Brain microvascular endothelial cell (primary cell): ENCODE measurements at places on chromosomes 6 and 20.

DNA sequence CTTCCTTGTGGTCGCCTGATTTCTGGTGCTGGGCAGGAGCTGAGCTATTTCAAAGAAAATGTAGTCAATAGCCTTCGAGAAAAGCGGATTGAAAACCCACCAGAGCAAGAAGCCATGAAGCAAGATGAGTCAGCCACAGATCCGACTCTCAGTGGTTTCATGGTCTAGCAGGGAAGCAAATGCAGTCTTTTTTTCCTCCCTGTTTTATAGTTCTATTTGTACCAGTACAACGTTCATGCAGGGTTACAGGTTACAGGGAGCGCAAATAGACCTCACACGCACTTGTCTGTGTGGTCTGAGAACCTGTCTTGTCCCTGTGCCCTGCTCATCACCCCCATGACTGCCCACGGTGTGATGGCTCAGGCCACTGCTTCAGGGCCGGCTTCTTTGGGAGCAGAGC, 309.8 kb upstream of the SUPT3H start:
- DNase-seq = no peak

DNA sequence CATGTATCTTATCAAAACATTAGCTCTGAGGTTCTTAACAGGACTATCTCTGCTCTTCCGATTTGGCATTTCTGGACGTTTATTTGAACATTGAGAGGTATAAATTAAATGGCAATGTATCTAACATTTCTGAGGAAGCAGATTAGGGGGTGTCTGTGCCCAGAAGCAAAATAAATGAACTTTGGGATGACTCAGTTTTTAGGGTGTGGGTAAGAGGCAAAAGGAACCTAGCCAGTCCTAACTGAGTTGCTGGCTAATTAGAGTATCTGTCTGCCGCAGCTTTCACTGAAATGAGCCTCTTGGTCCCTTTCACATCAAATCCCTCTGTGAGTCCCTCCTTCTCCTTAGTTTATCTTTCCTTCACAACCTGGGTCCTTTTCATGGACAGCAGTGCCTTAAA, 1.1 kb downstream of the RNF144B start:
- DNase-seq = no peak

DNA sequence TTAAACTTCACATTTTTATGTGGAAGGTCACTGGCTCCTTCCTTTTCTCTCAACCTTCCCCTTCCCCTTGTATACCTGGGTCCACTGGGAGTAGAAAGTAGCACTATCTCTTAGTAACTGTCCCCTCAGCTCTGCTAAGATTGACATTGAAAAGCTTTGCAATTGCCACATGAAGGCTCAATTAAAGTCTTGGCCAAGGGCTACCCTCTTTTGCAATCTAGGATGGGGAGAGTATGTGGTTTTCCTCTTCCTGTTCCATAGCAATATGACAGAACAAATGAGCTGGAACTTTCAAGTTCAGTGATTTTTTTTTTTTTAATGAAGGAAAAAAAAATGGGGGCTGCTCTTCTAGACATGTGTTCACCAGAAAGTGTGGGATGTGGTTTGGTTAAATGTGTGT, 37.1 kb downstream of the PROKR2 start:
- DNase-seq = no peak

DNA sequence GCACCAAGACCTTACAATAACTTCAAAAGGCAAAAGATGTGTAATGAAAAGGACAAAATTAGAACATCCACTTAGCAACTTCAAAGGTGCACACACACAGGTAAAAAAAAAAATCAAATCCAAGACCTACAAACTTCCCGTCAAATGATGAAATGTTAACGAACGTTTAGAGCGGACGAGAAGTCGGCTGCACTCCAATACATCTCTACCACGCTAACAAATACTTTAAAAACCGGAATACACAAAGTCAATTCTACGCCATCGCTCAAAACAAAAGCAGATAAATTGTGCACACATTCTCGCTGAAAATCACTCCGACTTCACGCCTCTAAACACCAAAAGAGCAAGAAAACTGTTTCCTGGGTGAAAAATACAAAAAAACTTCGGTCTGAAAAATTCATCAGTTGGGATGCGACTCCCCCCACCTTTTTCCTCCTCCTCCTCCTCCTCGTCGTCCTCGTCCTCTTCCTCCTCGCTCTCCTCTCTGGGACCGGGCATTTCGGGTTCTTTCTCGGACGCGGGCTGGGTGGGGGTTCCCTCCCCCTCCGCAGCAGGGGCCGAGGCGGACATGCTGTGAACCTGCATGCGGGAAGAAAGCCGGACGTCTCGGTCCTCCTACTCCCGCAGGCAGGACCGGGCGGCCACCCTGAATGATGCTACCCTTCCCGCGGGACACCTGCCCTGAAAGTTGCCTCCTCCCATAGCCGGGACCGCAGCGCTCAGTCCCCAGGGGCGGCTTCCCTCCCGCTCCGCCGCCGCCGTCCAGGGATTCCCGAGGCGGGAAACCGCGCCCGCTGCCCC, 712 bp downstream of the DEK start:
- no peak for DNase-seq

GRCh38 chr6:22112461-22112860, 184.4 kb downstream of the PRL start:
- DNase-seq = peak; percentile 32

DNA sequence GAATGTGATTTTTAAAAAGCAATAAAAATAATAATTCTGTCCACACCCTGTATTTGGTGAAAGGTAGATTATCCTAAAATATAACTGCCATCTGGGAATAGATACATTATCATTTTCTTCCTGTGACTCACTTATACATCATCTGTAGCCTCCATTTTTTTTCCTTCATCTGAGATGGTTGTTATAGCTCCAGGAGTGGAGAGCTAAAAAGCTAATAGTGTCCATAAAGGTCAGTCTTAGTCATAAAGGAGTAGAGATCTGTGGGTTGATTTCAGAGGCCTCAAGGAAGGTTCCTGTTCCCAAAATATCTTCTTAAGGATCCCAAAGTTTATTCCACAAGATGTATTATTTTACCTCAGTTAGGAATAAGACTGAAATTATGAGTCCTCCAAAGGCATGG, 41.1 kb downstream of the FBXO5 start:
- DNase-seq = no peak

DNA sequence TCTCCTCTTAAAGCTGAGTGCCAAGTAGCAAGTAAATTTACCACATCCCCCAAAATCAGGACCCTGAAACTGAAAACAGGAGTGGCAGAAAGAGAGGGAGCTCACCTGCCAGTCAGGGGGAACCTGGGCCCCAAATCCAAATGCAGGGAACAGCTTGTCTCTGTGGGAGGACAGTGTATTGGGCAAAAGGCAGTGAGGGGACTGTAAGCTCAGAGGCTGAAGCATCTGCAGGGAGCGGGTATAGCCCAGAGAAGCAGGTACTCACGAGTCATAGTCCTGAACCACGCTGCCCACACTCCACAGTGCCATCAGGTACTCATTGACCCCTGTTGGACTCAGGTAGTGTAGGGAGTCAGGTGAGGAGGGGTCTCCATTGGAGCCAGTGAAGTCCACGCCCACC, 15.0 kb downstream of the SPAG4 start:
- DNase-seq = no peak

- DNase-seq = no peak
Observed at GRCh38 chr20:382291-383115, 1.9 kb downstream of the TRIB3 start.

- DNase-seq = no peak
Observed at GRCh38 chr6:35149891-35150566, 8.9 kb upstream of the TCP11 start.

DNA sequence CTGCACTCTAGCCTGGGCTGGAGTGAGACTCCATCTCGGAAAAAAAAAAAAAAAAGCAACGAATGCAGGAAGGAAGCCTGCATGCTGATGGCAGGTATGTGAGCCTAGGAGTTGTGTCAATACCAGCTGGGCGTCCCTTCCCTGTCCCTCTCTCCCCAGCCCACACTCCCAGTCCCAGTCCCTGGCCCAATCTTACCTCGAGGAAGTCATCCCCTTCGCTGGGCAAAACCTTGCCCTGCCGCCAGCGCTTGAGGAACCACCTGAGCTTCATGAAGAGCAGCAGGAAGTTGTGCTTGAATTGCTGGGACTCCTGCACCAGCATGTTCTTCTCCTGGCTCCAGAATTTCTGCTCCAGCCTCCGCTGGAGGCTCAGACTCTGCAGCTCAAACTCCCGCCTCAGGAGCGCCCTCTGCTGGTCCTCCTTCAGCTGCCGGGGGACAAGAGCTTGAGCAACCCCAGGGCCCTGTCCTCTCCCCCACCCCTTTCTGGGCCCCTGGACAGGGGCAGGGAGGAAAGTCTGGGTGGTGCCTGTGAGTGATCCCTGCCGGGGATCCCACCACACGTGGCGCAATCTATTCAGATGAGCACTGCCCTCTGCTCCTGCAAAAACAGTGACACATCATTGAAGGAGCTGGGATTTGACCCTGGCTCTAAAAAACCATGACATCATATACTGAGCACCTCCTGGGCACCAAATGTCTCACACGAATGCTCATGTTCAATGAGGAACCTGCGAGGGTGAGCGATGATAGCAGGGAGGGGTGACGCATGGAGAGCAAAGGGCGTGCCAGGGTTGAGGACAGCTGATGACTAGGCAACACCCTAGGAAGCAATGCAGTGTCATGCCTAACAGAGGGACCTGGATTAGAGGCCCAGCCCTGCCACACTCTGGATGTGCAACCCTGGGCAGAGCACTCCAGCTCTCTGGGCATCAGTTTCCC, 35.0 kb upstream of the DSN1 start:
- peak; percentile 84 for DNase-seq

DNA sequence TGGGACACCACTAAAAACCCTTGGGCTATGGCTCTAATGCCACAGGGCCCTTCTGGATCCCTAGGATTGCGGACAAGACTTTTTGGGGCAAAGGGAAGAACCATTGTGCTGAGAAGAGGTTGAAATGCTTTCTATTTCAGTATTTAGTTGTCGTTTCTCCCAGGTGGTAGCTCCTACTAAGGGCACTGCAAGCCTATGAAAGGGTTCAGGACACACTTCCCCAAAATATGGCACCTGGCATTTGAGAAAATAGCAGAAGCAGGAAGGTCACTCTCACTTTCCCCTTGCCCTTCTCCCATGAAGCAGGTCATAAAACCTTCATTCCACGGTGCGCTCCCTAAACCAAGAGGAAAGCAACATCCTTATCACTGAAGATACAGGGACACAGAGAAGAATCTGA, 125.4 kb upstream of the GPR6 start:
- DNase-seq = no peak

DNA sequence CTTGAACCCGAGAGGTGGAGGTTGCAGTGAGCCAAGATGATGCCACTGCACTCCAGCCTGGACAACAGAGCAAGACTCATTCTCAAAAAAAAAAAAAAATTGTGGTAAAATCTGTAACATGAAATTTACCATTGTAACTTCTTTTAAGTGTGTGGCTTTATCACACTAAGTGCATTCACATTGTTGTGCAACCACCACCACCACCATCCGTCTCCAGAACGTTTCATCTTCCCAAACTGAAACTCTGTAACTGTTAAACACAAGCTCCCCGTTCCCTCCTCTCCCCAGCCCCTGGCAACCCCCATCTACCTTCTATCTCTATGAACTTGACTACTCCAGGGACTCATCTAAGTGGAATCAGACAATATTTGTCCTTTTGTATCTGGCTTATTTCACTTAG, 29.7 kb downstream of the PDRG1 start:
- DNase-seq = no peak

GRCh38 chr20:62454904-62455636, 20.7 kb downstream of the GATA5 start:
- DNase-seq = no peak

DNA sequence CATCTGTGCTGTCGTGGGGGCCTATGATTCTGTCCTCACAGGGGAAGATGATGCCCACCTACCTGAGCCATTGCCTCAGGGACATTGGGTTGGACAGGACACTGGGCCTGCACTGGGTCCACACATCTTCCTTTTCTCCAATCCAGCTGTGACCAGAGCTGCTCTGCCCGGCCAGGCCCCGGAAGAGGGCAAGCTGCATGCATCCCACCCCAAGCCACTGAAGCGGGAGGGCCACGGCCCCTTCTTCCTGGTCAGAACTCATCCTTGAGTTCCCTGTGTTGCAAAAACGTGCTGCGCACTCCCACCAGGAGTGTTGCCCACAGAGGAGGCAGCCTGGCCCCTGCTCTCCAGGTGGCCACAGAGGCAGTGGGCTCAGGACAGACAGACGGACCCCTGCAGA, 38.2 kb downstream of the SPDEF start:
- DNase-seq = no peak

DNA sequence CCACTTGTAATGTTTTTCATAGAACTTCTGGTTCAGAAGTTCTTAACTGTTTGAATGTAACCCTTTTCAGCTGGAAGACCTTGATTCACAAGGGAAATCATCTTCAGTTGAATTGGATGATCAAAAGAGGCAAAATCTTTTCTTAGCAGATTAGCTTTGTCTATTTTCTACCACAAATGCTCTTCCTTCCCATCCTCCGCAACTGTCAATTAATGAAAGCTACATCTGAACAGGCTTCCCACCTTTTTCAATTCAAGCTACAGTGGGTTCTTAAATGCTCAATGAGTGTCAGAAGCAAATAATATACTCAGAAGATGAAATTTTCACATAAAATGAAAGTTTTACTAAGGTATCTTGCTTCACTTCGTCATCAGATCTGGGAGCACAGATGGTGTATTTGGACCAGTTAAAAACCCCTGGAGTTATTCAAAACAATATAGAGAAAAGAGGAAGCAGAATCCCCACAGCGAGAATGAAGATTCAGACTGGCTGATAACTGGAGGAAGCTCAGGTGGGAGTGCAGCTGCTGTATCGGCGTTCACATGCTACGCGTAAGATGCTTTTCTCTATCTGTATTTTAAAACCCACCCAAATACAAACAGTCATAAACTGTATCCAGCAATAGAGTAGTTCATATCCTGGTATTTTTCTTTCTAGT, 19.4 kb downstream of the QRSL1 start:
- no peak for DNase-seq

DNA sequence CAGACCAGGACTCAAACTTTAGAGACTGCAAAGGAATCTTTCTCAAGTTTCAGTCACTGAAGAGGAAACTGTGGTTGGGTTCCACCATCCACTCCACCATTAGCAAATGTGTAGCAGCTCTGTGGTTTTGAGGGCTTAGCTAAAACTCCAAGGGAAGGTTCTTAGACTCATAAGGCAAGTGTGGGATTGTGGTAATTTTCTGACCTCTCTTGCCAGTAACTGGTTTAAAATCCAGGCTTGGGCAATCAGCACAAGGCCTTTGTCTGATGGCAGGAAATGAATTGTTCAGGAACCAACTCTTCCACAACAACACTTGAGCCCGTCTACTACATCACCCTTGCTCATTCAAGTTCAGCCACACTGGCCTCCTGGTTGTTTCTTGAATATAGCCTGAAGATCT, 68.6 kb upstream of the FBXL4 start:
- peak; percentile 32 for DNase-seq
